Lower leg skin (tissue), 4 donors: ENCODE measurements at places on chromosomes 2 and 18.

GRCh38 chr2:23475473-23475872 lies 90.5 kb downstream of the KLHL29 start:
- no peak for DNase-seq

- DNase-seq, result no peak
These were observed 33.3 kb downstream of the ANXA4 start for GRCh38 chr2:69774984-69775982.

- no peak for DNase-seq
These were observed 443.6 kb upstream of the TRIB2 start for GRCh38 chr2:12273111-12273510.

DNA sequence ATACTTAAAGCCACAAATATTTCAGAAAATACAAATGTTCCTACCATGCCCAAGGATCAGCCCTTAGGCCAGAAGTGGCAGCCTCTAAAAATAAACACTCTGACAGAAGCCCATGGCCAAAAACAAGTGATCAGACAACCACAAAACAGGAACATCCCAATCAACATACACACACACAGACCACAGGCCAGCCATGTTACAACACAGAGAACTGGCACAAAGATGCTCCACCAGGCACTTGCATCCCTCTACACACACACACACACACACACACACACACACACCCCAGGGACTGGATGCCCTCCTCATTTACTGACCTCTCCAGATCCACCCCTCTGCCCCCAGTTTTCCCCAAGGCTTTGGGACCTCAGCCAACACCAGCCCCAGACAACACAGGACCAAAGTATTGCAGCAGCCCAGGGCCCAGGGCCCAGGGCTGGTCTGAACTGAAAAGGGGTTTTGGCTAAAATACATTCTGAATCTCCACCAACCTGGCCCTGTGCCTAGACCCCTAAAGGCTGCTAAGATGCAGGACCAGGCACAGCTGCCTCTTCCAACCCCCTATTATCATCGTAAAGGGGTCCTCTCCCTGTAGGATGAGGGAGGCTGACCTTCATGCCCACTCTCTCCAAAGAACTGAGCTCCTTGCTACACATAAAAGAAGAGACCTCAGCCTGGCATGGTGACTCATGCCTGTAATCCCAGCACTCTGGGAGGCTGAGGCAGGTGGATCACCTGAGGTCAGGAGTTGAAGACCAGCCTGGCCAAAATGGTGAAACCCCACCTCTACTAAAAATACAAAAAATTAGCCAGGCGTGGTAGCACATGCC lies 151.4 kb downstream of the TNS1 start:
- peak; percentile 90 for DNase-seq

GRCh38 chr18:37546651-37547050 lies 18.9 kb downstream of the CELF4 start:
- no peak for DNase-seq

DNA sequence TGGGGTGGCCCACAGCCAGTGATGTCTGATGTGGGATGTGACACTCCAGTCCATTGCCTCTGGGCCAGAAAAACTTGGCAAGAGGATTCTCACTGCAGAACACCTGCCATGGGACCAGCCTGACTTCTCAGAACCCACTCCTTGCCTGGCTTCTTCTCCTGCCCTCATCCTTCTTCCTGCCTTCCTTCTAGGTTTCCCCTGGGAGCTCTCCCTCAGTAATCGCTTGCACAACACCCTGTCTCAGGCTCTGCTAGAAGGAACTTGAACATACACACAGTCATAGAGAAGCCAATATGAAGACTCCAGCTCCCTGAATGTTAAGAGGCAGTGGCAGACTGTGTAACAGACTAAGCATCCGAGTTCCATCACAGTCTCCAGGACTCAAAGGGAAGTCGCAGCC lies 4.3 kb upstream of the COL6A3 start:
- DNase-seq, result no peak

- peak; percentile 39 for DNase-seq
These were observed 42.4 kb downstream of the HK2 start for GRCh38 chr2:74876081-74876886.
